ENCODE measurements at places on chromosomes 1 and 21.

DNA sequence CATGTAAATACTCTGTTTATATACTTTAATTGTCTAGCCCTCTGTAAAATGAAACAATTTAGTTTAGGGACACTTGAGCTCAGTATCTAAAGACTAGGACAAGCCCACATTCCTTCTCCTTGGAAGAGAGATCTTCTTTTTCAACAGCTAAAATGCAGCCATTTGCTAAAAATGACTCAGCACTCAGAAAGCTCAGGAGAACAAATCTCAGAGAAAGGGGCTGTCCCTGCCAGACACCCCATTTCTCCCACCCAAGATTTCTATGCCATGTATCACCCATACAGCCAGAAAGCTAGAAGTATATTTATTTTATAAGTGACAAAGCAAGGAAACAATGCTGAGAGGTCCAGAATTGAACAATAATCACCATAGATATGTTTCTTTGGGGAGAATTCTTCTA is 23.2 kb upstream of the PRDX6 start:
- no peak for DNase-seq

- no peak for DNase-seq
These were observed 28.6 kb downstream of the KIF26B start for GRCh38 chr1:245183429-245183828.

DNA sequence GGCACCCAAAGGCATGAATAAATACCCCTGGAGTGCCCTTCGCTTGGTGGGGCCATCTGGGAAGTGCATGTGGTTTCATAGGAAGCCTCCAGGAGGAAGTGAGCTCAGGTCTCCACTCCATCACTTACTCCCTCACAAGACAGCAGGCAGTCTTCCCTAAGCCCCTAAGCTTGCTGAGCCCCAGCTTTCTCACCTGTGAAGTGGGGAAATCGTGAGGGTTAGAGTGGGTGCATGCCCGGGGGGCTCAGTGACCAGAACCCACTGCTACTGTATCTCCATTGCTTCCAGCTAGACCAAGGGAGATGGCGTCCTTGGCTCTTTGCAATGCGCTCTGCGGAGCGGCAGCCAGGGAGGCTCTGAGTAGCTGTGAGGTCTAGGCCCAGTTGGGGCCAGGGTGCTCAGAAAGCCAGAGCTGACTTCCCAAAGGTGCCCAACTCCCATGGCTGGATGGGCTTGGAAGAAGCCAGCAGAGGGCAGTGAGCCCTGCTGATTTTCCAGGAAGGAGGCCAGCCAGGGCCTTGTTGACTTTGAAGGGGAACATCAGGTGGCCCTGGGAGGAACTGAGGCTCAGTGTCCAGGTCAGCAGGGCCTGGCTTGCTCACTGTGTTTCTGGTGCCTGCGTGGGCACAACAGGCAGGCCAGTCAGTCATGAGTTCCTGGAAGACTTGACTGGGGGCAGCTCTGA is 27.3 kb downstream of the CDCP2 start:
- peak; percentile 67 for DNase-seq

DNA sequence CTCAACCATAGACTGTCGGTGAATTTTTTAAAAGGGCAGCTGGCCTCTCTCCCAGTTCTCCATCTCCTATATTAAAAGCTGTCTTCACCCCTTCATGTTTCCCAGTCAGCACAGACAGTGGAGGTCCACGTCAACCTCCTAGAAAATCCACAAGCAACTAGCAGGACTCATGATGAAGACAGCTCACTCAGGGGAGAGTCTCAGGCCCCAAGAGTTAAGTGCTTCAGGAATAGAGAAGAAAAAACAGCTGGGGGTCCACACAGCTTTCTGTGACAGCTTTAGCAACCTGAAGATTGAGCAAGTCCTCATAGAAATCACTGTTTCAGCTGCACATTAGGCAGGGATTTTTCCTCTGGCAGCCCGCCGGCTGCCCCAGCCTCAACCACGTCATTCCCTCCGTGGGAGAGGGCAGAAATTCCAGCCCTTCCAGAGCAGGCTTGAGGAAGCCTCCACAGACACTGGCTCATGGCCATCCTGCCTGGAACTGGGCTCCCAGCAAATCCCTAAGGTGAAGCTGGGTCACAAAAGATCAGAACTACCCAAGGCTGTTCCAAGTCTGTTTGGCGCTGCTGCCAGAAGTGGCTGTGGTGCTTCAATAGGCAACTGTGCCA is 15.2 kb downstream of the GPR161 start:
- DNase-seq: no peak

DNA sequence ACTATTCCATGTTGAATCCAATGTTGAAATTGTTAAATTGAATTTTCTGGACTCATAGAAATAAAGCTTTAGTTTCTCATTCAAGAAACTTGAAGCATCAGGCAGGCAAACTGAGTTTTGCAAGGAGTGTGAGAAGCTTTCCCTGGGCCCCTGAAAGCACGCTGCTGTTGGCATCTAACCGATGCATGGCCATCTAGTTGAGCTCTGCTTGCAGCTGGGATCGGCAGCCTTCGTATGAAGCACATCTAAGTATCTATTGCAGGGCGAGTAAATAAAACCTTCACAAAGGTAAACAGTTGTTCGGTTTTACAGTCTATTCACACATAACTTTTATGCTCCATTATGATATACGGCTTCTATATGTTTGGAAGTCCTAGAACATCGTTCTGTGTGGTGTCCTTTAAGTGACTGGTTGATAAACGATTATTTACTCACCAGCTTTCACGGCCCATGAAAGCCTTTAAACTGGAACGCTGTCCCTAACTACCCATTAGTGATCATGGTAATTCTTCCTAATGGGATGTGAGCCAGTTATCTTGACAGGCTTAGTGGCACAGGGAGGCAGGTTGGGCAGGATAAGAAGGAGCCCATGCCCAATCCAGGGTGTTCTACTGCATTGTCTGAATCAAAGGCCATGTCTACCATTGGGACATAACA is 71.7 kb downstream of the SEC16B start:
- no peak for DNase-seq

DNA sequence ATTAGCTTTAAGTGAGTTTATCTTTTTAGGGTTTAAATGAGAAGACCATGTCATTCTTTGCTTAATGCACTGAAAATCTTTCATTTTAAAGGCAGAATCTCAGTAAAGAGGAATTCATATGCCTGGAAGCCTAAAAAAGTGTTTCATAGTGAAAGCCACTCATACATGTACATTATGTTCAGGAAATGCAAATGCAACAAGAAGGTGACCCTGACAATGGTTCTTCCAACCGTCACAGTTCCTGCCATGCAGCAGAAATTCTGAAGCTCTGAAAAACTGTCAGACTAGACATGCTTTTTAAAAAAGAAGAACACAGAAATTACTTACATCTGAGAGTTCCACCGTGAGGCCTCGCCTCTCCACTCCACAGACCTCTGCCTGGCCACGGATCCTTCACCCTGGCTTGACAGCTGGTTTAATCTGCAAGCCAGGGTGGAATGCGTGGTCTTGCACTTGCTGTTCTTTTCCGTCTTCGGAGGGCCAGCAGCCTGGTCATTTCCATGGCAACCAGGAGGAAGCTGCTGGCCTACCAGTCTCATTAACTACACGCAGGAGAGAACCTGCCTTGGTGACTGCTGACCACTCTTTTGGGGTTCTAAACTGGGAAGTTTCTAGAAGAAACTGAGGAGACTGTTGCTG is 41.8 kb upstream of the PAXBP1 start:
- DNase-seq: peak; percentile 66

GRCh38 chr1:19812875-19813642 is 2.0 kb downstream of the RNF186 start:
- no peak for DNase-seq

Data from islet precursor cell (in vitro differentiated cells).